Smooth muscle cell of the umbilical artery (primary cell): ENCODE measurements at places on chromosomes 2 and 18. TPM values are rescaled to one million over a fixed set of nuclear protein-coding genes. Genes with fewer than 3 reads are reported as not detected.

Gene LIPG
- total RNA-seq, result 8.9 and 15.0 TPM in 2 replicates

Gene ZEB2
- 50.8 and 86.9 TPM in 2 replicates for total RNA-seq

Gene OSBPL1A
- 19.3 and 40.1 TPM in 2 replicates for total RNA-seq

Gene EPB41L3
- total RNA-seq, result 1.0 and 3.6 TPM in 2 replicates

Gene EVX2
- total RNA-seq, result not detected in 2 replicates

Gene G6PC2
- total RNA-seq, result not detected in 2 replicates

Gene EMILIN2
- total RNA-seq, result 2.4 and 3.9 TPM in 2 replicates

Gene SLC5A7
- under 0.01 TPM in 1 of 2 replicates, not detected in the other for total RNA-seq

Gene IGFBP2
- total RNA-seq, result 8.9 and 141 TPM in 2 replicates

Gene SMARCAL1
- 15.7 and 23.4 TPM in 2 replicates for total RNA-seq

Gene BOLL
- total RNA-seq, result not detected in 2 replicates

Gene ARHGAP25
- 0.18 and 0.30 TPM in 2 replicates for total RNA-seq

Gene MARCO
- not detected in 2 replicates for total RNA-seq

Gene KIF1A
- total RNA-seq, result under 0.01 and 0.14 TPM in 2 replicates

Gene GALNT14
- under 0.01 and 2.3 TPM in 2 replicates for total RNA-seq

Gene MRPL33
- 73.6 and 75.2 TPM in 2 replicates for total RNA-seq

Gene PLA2R1
- 8.0 TPM in 2 replicates for total RNA-seq

Gene REG3A
- not detected in 2 replicates for total RNA-seq

Gene LRP1B
- 1.2 and 3.9 TPM in 2 replicates for total RNA-seq

Gene LRRTM1
- not detected in 2 replicates for total RNA-seq

Gene TNFRSF11A
- total RNA-seq, result under 0.01 and 0.14 TPM in 2 replicates

Gene SLC4A5
- total RNA-seq, result 0.83 TPM in 1 of 2 replicates, not detected in the other

Gene SPC25
- 0.30 and 3.6 TPM in 2 replicates for total RNA-seq

Gene SERPINB4
- 0.09 TPM in 1 of 2 replicates, not detected in the other for total RNA-seq

Gene ACTG2
- 94.1 and 175 TPM in 2 replicates for total RNA-seq

Gene EFR3B
- total RNA-seq, result 1.4 and 2.4 TPM in 2 replicates

Gene SCRN3
- 34.7 and 37.3 TPM in 2 replicates for total RNA-seq

Gene HOXD4
- total RNA-seq, result 0.30 and 1.2 TPM in 2 replicates

Gene PNPT1
- total RNA-seq, result 22.9 and 28.3 TPM in 2 replicates

Gene FER1L5
- 0.32 and 0.59 TPM in 2 replicates for total RNA-seq

Gene NLRC4
- not detected in 2 replicates for total RNA-seq

Gene STPG4
- 0.32 and 0.89 TPM in 2 replicates for total RNA-seq

Gene UGT1A1
- not detected in 2 replicates for total RNA-seq

Gene BBS5
- total RNA-seq, result 4.5 and 5.5 TPM in 2 replicates

Gene BMP10
- not detected in 2 replicates for total RNA-seq

Gene NXPH2
- 0.42 TPM in 1 of 2 replicates, not detected in the other for total RNA-seq

Gene KLHL29
- 4.2 and 11.5 TPM in 2 replicates for total RNA-seq

Gene CFAP221
- not detected in 2 replicates for total RNA-seq
